ENCODE measurements at places on chromosomes 1 and 21.
A peak's percentile ranks its signal among the peaks of the same experiment; 100 is the strongest.

GRCh38 chr1:219085988-219086387, 87.7 kb upstream of the LYPLAL1 start:
- no peak for DNase-seq

GRCh38 chr1:94101613-94102525, 19.1 kb downstream of the ABCA4 start:
- no peak for DNase-seq

- DNase-seq = no peak
Measured at GRCh38 chr1:245979589-245979988, 527.5 kb downstream of the SMYD3 start.

DNA sequence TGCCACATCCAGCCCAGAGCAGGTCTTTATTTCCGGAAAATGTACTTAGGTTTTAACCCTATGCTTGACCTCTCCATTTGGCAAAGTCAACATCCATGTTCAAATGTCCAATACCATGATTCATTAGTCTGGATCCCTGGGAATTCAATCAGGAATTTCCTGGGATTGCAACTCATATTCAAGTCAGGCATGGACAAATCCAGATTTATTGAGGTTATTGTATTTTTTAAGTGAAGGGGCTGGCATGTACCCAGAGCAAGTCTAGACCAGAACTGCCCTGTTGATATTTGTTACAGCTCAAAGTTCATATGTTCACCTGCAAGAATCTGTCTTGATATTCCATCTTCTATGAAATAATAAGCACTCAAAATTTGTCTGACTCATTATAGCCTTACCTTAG, 521.1 kb downstream of the ADGRL2 start:
- DNase-seq = no peak

- DNase-seq = no peak
Measured at GRCh38 chr1:5821540-5822176, 170.6 kb downstream of the NPHP4 start.

GRCh38 chr1:229563241-229563640, 4.7 kb upstream of the ABCB10 start:
- no peak for DNase-seq

- DNase-seq = no peak
Measured at GRCh38 chr1:111649648-111650047, 30.1 kb downstream of the RAP1A start.

- no peak for DNase-seq
Measured at GRCh38 chr1:43947061-43947873, 517 bp downstream of the IPO13 start.

GRCh38 chr1:203371288-203371687, 20.4 kb upstream of the FMOD start:
- DNase-seq = no peak

- DNase-seq = no peak
Measured at GRCh38 chr1:36268981-36269380, 37.2 kb upstream of the SH3D21 start.

GRCh38 chr1:219114014-219114413, 59.7 kb upstream of the LYPLAL1 start:
- no peak for DNase-seq

GRCh38 chr1:59819566-59820438, 5.1 kb downstream of the HOOK1 start:
- DNase-seq = no peak

GRCh38 chr1:80448081-80448480, 1352.7 kb upstream of the ADGRL2 start:
- peak; percentile 25 for DNase-seq

DNA sequence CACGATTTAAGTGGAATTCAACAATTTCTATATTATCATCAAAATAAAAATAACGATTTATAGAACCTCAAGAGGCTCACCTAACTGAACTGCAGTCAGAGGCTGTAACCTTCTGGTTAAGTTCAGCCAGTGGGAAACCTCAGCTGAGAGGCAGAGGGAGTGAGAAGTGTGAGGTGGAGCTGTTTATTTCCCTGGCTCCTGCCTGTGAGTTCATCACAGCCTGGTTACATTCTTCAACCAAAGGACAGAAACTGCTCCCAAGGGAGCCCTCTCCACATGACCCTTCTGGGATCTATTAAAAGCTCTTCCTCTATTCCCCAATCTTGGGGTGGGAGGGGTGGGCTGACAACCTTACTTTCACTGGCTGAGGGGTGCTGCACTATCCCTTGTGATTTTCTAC, 22.2 kb downstream of the DYNLT5 start:
- DNase-seq = no peak

DNA sequence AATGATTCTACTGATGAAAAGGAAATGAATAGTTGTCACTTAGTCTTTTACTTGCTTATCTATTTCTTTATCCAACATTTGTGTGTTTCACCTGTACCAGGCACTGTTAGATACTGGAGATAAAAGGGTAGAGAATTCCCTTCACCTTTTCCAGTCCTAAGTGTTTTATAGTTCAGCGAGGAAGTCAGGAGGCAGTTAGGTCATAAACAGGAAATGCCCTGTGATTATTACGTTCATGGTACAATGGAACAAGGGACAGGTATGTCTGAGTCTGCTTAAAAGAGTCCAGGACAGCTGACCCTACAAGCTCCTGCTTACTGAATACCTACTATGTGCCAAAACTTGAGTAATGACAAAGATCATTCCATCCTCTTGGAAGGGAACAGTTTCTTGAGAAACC, 77.8 kb downstream of the TNR start:
- no peak for DNase-seq

DNA sequence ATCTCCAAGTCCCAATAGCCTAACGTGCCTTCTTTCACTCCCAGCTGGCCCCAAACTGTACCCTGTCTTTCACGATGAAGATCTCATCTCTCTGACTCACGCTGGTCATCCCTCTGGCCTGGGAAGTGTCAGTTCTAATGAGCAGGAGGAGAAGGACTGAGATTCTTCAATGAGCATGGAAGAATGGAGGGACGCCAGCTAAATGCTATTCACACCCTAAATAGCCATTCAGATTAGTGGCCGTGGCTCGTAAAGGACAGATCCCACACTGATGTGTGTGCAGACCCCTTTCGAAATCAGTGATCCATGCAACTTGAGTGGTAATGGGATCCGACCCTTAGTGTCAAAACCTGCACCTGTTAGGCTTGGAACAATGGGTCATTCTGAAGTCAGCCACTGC, 75.9 kb upstream of the SMYD2 start:
- DNase-seq = no peak

GRCh38 chr1:43994794-43995790, 3.7 kb downstream of the CCDC24 start:
- no peak for DNase-seq

DNA sequence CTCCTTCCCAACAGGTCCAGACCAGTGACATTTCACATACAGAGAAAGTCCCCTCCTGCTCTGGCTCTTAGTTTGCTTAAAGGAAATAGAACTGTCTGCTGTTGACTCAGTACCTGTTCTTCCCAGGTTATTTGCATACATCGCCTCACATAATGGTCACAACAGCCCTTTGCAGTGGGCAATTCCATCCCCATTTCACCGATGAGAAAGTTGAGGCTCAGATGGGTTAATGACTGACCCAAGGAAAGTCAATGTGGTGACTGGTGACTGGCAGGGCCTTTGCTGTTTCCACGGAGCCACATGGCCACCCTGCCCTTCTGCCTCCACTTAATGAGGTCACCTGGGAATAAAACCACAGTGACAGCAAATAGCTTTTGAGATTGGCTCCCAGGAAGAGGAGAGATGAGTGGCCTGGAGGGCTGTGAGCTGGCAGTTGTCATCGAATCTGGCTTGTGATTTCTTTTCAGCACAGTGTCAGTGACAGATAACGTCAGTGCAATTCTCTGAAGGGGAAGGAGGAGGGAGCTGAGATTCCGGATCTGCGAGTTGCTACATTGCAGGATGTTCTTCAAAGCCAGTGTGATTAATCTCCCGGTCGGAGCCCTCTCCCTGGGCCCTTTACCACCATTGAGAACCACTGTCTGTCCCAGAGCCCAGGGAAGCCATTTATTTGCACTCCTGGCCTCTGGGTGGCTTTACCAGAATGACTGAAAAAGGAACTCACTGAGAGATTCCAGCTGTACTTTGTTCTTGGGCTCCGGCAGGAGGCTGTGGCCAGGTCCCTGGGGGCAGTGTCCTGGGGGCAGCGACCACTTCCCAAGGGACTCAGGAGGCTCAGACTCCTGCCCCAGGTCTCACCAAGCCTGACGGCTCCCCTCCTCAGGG, 117.2 kb downstream of the CNIH3 start:
- no peak for DNase-seq

- no peak for DNase-seq
Measured at GRCh38 chr1:36628804-36629203, 146.1 kb upstream of the CSF3R start.

GRCh38 chr1:208231881-208232661, 12.1 kb downstream of the PLXNA2 start:
- no peak for DNase-seq

GRCh38 chr1:212782422-212783154, 9.0 kb downstream of the NSL1 start:
- DNase-seq = no peak

- peak; percentile 87 for DNase-seq
Measured at GRCh38 chr1:165914136-165914798, 86.9 kb downstream of the UCK2 start.

DNA sequence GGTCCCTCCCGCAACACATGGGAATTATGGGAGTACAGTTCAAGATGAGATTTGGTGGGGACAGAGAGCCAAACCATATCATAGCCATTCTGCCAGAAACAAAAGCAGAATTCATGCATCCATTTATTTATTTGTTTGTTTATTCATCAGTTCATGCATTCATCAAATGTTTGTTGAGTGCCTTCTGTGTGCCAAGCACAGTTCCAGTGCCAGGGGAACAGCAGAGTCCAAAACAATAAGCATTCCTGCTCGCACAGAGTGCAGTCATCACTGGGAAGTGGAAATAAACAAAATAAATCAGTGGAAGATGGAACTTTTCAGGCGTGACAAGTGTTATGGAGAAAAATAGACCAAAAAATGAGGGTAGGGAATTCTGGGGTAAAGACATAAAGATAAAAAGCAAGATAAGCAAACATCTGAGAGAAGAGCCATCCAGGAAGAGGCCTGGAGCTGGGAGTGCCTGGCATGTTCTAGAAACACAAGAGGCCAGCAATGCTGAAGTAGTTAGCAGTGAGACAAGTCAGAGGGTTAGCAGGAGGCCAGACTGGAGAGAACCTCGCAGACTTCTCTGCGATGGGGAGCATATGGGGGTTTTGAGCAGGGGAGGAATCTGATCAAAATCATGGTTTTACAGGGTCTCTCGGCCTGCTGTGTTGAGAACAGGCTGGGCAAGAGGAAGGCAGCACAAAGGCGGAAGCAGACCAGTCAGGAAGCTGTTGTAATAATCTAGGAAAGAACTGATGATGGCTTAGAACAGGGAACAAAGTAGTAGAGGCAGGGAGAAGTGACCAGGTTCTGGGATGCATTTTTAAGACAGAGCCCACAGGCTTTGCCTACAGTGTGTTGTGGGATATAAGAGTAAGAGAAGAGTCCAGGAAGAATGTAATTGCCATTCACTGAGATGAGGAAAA, 113.2 kb downstream of the GLUL start:
- no peak for DNase-seq

DNA sequence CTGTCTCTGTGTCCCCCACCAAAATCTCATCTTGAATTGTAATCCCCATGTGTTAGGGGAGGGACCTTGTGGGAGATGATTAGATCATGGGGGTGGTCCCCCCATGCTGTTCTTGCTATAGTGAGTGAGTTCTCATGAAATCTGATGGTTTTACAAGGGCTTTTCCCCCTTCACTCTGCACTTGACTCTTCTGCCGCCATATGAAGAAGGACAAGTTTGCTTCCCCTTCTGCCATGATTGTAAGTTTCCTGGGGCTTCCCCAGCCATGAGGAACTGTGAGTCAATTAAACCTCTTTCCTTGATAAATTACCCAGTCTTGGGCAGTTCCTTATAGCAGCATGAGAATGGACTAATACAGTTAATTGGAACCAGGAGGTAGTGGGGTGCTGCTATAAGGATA, 137.1 kb upstream of the RAB4A start:
- no peak for DNase-seq

GRCh38 chr1:97061604-97062003, 340.0 kb downstream of the PTBP2 start:
- no peak for DNase-seq

- peak; percentile 66 for DNase-seq
Measured at GRCh38 chr21:43975469-43976098, 36.5 kb upstream of the TRAPPC10 start.

DNA sequence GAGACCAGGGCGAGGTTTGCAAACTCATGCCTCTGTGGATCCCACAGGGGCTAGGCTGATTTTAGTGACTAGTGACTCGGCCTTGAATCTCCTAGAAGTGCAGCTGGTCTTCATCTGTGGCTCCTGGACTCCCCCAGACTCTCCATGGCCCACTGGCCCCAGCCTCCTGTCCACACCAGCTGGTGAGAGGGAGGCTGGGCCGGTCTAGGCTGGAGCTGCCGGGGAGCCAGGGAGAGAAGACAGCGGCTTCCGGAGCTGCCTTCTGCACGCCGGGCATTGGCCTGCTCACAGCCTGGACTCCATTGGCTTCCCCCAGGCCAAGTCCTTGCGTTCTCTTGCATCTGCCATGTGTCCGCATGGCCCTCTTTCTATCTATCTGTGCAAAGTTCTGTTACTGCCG, 52.1 kb upstream of the COL6A1 start:
- no peak for DNase-seq

GRCh38 chr1:16984717-16985116, 4.3 kb upstream of the MFAP2 start:
- peak; percentile 58 for DNase-seq

DNA sequence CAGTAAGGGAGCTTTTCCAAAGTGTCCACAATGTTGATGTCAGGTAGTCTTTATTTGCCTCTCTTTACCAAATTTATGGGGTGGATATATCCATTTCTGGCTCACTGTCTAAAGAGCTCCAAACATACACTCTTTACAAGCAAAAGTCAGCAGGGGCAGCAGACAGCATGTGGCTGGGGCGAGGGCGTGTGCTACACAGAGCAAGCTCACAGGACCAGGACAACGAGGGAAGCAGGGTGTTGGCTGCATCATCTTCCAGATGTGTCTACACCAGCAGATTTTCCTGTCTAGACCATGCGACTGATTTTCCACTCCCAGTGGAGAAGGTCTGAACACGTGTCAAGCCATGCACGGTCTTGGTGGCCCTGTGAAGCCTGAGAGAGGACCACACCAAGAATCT, 123.8 kb downstream of the TRABD2B start:
- DNase-seq = no peak

DNA sequence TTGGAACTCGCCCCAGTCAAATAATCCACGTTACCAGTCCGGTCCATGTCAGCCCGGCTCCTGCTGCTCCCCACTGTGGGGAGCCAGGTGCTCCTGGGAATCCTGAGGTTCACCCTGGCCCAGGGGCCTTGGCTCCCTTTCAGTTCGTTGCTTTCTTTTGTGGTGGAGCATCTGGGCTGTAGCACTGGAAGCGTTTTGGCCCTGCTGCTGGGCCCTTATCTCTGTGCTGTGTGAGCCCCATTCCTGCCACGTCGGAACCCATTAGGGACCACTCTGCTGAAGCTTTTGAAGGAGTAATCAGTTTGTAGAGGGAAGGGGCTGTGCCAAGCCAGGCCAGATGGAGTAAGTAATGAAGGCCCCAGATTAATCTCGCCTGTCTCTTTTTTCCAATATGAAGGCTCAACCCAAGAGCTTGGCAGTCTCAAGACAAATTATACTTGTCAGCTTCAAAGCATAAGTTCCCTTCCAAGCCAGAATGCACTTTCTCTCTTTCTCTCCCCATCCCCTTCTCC, 82.3 kb downstream of the PGM1 start:
- no peak for DNase-seq

All from muscle of arm (tissue), 14 donors.